ENCODE measurements at places on chromosomes 16 and 17. TPM values are rescaled to one million over a fixed set of nuclear protein-coding genes. Genes with fewer than 3 reads are reported as not detected.

Gene TMEM97
- total RNA-seq: 26.0 TPM

Gene SCGB1C2
- not detected for total RNA-seq

Gene KRTAP1-1
- not detected for total RNA-seq

Gene FBXO39
- total RNA-seq: 0.11 TPM

Gene TRPV2
- total RNA-seq: 13.0 TPM

GRCh38 chr16:31458073-31458843, 1.0 kb upstream of the ARMC5 start:
- peak; percentile 60 for DNase-seq

GRCh38 chr16:14366447-14366846, 263.6 kb downstream of the PARN start:
- no peak for DNase-seq

- DNase-seq: no peak
These were observed at the start of gene EVI2A for GRCh38 chr17:31321481-31321880. TSS of gene EVI2A (minus strand) at chr17:31321622. CDS start at chr17:31319013, 2,609 bp downstream.

DNA sequence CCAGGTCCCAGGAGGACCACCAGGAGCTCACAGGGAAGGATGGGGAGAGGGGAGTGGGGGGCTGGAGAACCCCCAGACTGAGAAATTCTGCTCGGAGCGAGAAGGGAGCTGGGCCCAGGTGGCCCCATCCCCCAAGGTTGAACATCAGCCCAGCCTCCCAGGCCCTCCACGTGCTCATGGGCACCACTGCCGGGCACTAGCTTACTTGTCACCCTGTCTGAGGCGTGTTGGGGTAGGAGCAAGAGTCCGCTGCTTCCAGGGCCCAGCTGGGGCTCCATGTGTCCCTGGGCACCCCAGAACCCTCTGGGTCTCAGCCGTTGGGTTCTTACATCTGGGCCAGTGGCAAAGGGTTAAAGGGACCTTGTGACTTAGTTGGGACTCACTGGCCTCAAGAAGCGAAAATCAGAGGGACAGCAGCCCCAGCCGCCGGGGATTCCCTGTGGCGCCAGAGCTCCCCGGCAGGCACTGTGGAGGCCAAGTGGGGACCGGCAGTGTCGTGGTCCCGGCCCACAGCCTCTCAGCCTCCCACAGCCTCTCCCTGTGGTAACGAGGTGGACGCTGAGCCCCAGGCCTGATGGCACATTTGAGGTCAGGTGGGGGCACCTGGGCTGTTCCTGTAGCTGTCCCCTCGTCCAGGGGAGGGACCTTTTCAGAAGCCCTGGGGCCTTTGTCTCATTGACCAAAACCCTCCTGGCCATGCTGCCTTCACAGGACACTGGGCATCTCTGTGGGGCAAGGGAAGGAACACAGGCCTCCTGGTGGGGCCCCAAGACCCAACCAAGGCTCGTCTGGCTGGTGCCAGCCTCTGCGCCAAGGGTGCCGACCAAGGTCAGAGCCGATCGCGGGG, 33.7 kb upstream of the CDH15 start:
- DNase-seq: peak; percentile 29

- no peak for DNase-seq
These were observed 133.5 kb upstream of the FOXF1 start for GRCh38 chr16:86376837-86377236.

DNA sequence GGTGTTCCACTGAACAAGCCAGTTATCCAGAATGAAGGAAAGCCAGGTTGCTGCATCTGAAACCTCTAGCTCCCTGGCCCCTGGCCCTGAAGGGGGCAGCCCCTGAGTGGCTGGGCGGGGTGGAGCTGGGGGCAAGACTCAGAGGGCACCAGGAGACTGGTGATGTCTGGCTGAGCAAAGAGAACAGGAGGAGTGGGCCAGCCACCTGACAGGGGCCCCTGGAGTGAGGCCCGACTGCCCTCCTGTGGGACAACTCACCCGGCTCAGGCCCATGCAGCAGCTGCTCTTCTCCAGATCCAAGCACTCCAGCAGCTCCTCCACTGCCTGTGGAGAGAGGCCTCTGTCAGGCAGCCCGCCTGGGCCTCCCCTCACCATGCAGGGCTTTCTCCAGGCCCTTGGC, 60.4 kb downstream of the PIPOX start:
- DNase-seq: no peak

DNA sequence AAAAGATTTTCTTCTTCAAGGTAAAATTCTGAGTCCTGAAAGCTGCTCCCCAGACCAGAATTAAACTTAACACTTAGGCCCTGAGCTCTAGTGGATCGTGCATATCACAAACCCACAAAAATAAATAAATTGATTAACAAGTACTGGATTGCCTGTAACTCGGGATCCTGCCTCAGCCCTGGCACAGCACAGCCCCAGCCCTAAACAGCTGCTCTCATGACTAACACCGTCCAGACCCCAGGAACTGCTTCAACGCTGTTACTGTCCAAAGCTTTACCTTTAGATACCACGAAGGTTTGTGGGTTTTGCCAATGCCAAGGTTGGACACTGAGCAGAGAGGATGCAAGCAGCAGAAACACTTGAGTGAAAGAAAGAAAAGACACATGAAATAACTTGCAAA, 172.5 kb downstream of the COPRS start:
- no peak for DNase-seq

DNA sequence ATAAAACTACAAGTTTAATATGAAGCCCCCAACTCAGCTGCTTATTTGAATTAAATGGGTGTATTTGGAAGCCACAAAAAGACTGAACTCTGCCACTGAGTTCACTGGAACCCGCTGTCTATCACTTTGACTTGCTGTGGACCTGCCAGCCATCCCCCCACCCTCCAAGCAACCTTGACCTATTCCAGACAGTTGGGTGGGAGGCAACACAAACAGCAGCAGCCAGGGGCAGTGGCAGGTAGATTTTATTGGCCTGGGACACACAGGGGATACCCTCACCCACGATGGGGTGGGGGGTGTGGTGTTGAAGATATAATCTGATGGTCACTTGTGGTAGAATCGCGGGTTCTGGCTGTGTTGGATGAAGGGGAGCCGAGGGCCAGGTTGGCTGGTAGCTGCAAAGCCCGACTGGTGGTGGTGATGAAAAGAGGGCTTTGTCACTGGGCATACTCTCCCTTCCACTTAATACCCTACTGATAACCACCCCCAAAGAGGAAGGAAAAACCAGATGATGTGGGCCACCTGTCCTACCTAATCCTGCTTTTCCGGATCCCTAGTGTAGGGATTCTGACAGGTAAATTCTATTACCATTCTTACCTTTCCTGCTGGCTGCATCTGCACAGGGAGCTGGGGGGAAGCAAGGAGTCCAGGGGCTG, 2.6 kb downstream of the GPS2 start:
- DNase-seq: no peak

- DNase-seq: no peak
These were observed 26.2 kb downstream of the ABCC3 start for GRCh38 chr17:50660887-50661345.
